Left kidney (tissue), 8 donors: ENCODE measurements at places on chromosomes 6 and 20. TPM values are rescaled to one million over a fixed set of nuclear protein-coding genes. Genes with fewer than 3 reads are reported as not detected.

Gene GLP1R
- 1.3 TPM for polyA plus RNA-seq

Gene OPN5
- 1.4 TPM for polyA plus RNA-seq

GRCh38 chr20:23092384-23092756, 6.2 kb upstream of the CD93 start:
- DNase-seq, result no peak

DNA sequence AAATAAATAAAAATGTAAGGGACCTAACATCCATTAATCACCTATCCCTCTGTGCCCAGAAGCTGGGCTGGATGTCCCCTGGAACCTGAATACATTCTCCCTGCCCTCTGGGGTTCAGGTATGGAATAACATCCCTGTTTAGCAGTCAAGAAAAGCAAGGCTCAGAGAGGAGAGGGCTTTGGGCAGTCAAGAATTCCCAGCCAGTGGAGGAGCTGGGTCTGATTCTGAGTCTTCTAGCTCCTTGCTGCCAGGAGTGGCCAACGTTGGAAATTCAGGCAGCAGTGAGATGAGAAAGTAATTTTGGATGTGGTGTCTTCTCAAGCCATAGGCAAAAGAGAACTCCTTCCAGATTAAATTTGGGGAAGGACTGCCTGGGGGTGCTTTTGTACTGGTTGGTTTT, 42.6 kb upstream of the ZNFX1 start:
- no peak for DNase-seq

DNA sequence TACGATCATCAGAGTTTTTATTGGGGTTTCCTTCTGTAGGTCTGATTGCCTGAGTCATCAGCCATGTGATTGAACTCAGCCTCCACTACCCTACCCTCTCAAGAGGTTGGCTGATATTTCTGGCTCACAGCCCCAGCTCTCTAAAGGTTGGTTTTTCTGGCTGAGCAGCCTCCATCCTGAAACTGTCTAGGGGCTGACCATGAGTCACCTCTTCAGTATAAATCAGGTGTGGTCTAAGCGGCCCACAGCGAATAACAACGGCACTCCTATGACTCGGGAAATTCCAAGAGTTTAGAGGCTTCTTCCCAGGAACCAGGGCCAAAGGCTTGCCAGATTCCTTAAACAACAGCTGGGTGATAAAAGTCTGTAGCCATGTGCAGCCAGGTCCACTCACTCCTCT, 115.5 kb downstream of the SOD2 start:
- DNase-seq, result no peak

DNA sequence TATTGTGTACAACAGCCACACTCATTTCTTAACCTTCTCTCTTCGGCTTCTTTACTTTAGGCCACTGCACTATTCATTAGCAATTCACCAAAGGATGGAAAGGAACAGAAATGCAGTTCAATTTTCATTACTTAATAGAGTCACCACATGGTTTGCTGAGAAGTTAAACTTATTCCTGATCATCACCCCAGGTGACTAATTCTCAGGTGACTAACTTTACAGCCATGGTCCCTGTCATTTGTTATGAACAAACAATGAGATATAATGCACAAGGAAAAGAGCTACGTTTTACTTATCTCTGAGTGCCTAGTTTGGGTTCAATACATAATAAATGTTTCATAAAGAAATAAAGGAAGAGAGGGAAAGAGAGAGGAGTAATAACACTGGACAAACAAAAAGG, 45.8 kb upstream of the DST start:
- no peak for DNase-seq

Gene GCNT2
- polyA plus RNA-seq, result 15.3 TPM

Gene ADGRG6
- 35.6 TPM for polyA plus RNA-seq
